AG10803 (cell line): ENCODE measurements at places on chromosomes 4 and X.

- DNase-seq = no peak
Measured at GRCh38 chr4:5969777-5970176, 48.5 kb downstream of the C4orf50 start.

- peak; percentile 68 for DNase-seq
Measured at GRCh38 chrX:2398064-2398656, 102.6 kb downstream of the DHRSX start.

DNA sequence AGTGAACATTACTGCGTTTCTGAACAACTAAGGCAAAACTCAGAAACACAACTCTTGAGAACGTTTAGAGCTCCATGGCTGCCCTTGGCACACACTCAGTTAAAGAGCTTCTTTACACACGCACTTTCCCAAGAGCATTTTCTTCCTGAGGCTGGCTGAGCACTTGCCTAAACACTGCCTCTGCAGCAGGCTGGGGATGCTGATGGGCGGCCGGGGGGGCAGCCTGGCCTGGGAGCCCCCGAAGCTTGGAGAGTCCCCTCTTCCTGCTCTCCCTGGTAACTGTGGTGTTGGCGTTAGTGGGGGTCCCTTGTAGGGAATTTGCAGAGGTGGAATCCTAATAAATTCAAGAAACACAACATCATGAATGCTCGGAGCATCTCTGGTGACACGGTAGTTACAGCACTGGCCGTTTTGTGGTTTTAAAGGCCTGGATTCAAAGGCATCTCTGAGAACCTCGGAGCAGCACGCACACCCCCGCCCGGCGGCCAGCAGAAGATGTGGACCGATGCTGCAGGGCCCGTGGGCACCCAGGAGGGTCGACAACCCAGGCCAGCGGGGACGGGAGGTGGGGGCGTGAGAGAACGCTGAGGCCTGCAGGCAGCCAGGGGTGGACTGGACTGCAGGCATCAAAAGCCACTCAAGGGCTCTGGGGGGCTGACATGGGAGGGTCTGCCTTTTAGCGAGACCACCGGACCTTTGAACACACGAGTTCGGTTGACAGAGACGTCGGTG lies 45.4 kb downstream of the FGFRL1 start:
- no peak for DNase-seq

- no peak for DNase-seq
Measured at GRCh38 chrX:40780951-40781350, 45.6 kb upstream of the MED14 start.

DNA sequence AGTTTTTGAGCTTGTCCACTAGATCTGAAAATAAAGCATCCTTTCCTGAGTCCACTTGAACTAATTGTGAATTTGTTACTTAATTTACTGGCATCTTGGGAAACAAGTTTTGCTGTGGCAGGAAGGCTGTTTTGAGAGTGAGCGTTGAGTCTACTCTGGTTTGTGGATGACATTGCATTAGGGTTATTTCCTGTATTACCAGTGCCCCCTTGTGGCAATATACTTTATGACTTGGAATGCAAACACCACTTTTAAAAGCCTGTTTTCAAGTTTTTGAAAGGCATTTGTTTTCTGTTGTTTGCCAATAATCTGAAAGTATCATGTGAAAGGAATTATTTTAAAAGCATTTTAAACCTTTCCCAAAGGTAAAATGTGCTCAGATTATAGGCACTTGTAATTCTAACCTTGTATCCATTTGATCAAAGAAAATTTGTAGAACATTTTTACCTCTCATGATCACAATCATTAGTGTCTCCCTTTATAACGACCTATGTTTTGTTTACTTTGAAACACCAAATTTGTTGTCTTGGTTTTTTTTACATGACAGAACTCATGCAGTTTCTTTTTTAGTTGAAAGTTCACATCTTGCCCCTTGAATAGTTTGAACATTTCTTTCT lies 18.0 kb upstream of the CYP2U1 start:
- peak; percentile 75 for DNase-seq

DNA sequence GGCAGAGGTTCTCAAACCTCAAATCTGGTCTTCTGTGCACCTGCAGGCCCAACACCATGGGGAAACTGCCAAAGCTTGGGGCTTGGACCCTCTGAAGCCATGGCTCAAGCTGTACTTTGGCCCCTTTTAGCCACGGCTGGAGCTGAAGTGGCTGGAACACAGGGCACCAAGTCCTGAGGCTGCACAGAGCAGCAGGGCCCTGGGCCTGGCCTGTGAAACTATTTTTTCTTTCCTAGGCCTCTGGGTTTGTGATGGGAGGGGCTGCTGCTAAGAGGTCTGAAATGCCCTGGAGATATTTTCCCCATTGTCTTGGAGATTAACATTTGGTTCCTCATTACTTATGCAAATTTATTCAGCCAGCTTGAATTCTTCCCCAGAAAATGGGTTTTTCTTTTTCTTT lies 18.3 kb upstream of the PI4K2B start:
- DNase-seq = no peak
